ENCODE measurements at places on chromosomes 11 and 22. TPM values are rescaled to one million over a fixed set of nuclear protein-coding genes. Genes with fewer than 3 reads are reported as not detected.
A peak's percentile ranks its signal among the peaks of the same experiment; 100 is the strongest.

- H3K4me3 ChIP-seq, result no peak overlapping the region
- H3K27me3 ChIP-seq, result no peaks in the 10 kb centered on the region
- no peak overlapping the region for H3K27ac ChIP-seq
- DNase-seq, result no peak
- no peaks in the 10 kb centered on the region for H3K36me3 ChIP-seq
- H3K4me1 ChIP-seq, result peaks cover 8% of the 10 kb centered on the region
Measured at GRCh38 chr11:790721-791564, 1.1 kb upstream of the CEND1 start.

- no peak overlapping the region for H3K4me3 ChIP-seq
- no peak overlapping the region for H3K27ac ChIP-seq
- H3K27me3 ChIP-seq, result no peaks in the 10 kb centered on the region
- no peaks in the 10 kb centered on the region for H3K36me3 ChIP-seq
Measured at GRCh38 chr22:43990044-43990443, 34.1 kb upstream of the PARVB start.

DNA sequence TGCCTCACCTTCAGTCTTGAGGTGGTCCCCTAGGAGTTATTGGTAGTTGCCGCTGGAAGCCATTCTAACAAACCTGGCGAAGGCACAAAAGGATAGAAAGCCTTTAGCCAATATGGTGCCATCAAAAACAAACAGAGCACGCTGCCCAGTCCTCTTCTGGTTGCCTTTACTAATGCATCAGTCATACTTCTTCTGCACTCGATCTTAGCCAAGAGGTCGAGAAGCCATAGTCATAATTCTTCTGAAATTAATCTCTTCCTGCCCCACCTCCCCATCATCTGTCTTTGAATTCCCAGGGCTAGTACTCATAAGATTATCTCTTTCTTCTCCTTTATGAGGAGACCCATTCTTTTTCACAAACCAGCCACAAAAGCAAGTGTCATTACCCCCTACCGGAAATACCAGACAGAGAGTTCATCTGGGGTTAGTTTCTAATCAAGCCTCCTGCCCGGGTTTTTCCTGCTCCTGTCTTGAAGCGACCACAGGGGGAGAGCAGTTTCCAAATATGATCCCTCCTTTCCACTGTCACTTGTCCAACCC, 21.4 kb upstream of the EHF start:
- H3K4me1 ChIP-seq, result no peaks in the 10 kb centered on the region
- H3K4me3 ChIP-seq, result no peak overlapping the region

- H3K27me3 ChIP-seq, result no peaks in the 10 kb centered on the region
- H3K4me3 ChIP-seq, result no peak overlapping the region
- DNase-seq, result no peak
Measured at GRCh38 chr11:78351979-78352841, 65.4 kb downstream of the GAB2 start.

DNA sequence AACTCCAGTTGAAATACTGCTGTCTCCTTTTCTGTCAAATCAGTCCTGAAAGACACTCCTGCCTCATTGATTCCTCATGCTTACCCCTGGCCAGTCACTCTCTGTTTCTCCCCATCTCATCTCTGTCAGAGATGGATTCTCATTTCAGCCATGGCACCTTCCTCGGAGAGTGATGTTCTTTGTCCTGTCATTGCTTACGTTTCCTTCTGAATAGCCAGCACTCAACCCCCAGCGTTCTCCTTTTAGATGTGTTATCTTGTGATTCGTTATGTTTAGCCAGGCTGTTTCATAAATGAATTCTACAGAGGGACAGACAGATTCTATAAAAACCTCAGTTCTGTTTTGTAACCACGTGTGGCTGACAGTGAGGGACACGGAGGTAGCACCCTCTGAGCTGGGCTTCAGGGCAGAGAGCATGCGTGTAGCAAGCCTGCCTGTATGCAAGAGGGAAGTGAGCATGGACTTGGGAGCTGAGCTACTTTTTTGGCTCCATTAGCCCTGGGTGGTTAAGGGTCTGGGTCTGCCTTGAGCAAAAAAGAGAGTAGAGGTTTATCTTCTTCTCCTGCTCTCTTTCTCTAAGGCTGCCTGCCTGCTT, 354.6 kb downstream of the DDX10 start:
- H3K4me3 ChIP-seq, result no peak overlapping the region
- no peaks in the 10 kb centered on the region for H3K36me3 ChIP-seq
- H3K4me1 ChIP-seq, result no peaks in the 10 kb centered on the region

DNA sequence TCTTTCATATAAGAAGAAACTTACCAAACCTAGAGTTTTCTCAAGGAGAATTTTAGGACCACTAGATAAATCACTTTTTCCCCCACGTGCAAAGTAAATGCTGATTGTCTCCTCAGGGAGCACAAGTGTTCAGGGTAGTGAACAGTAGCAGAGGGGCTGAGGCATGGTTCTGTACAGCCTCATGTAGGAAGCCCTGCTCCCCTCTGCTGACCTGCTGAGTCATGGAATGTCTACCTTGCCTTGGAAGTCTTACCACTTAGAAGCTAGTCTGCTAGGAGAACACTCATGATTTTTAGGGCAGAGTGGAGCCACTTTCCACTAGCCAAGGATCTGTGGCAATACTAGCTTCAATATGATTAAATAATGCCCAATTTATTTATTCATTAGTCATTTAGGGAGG, 2120.6 kb upstream of the RAG2 start:
- H3K4me3 ChIP-seq, result no peak overlapping the region
- H3K36me3 ChIP-seq, result no peaks in the 10 kb centered on the region

GRCh38 chr22:36986242-36986821, 32.9 kb downstream of the TST start:
- H3K27ac ChIP-seq, result no peak overlapping the region
- no peak for DNase-seq
- H3K36me3 ChIP-seq, result no peaks in the 10 kb centered on the region
- no peak overlapping the region for H3K4me3 ChIP-seq
- no peaks in the 10 kb centered on the region for H3K4me1 ChIP-seq

- H3K4me1 ChIP-seq, result no peaks in the 10 kb centered on the region
- no peak overlapping the region for H3K27ac ChIP-seq
- H3K27me3 ChIP-seq, result no peaks in the 10 kb centered on the region
- no peaks in the 10 kb centered on the region for H3K36me3 ChIP-seq
- DNase-seq, result no peak
Measured at GRCh38 chr11:132639986-132640385, 892.3 kb downstream of the OPCML start.

GRCh38 chr11:92830377-92831155, 138.9 kb upstream of the MTNR1B start:
- H3K36me3 ChIP-seq, result no peaks in the 10 kb centered on the region
- no peak overlapping the region for H3K4me3 ChIP-seq
- no peak overlapping the region for H3K27ac ChIP-seq

DNA sequence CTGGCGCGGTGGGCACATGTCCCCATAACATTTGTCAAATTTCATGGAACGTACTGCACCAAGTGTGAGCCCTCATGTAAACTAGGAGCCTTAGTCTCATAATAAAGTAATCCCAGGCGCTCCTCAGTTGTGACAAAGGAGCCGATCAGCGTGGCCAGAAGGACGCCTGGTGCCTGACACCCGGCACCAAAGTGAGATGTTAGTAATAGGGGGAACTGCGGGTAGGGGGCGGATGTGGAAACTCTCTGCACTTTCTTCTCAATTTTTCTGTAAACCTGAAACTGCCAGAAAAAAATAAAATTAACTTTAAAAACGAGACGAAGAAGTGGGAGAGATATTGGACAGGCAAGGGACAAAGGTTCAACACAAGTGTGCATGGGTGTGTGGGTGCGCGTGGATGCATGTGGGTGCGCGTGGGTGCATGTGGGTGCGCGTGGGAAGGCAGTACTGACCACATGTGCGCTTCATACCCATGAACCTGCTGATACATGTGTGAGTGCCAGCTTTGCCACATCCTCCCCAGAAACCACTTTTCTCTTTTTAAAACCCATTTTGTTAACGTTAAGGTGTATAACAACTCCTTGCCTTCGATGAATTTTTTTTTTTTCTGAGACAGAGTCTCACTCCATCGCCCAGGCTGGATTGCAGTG, 55.4 kb upstream of the LINC01488 start:
- H3K4me1 ChIP-seq, result no peaks in the 10 kb centered on the region
- H3K4me3 ChIP-seq, result no peak overlapping the region
- H3K27ac ChIP-seq, result no peak overlapping the region
- no peaks in the 10 kb centered on the region for H3K27me3 ChIP-seq

GRCh38 chr22:22787786-22788459, 99.7 kb upstream of the IGLL5 start:
- H3K27ac ChIP-seq, result no peak overlapping the region
- no peaks in the 10 kb centered on the region for H3K4me1 ChIP-seq
- no peak overlapping the region for H3K4me3 ChIP-seq
- no peak for DNase-seq

DNA sequence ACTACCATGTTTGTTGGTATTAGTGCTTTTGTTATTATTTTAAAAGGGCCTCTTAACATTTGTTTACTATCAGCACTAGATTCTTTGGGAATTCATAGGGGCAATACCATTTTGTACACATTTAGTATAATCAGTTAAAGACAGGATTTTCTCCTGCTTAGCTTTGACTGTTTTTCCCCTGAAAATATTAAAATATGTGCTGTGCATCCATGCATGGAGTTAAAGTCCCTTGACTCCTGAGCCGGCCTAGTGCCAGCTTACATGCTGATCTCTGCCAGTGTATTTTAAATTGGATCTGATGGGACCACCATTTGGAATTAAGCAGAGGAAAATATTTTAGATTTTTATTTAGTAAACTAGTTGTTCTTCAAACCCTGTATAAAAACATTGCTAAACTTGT, 161.4 kb downstream of the METTL15 start:
- no peaks in the 10 kb centered on the region for H3K27me3 ChIP-seq
- H3K4me3 ChIP-seq, result no peak overlapping the region
- DNase-seq, result no peak
- no peaks in the 10 kb centered on the region for H3K36me3 ChIP-seq
- no peaks in the 10 kb centered on the region for H3K4me1 ChIP-seq

GRCh38 chr11:36594316-36594989, at the start of gene IFTAP:
IFTAP (plus strand) TSS chr11:36594502; CDS start chr11:36610104, 15,602 bp downstream.
- no peaks in the 10 kb centered on the region for H3K4me1 ChIP-seq
- peak within 1 kb of the TSS; percentile 52 for H3K4me3 ChIP-seq
- DNase-seq, result peak; percentile 65

- DNase-seq, result no peak
- no peaks in the 10 kb centered on the region for H3K27me3 ChIP-seq
- H3K27ac ChIP-seq, result no peak overlapping the region
- no peak overlapping the region for H3K4me3 ChIP-seq
- no peaks in the 10 kb centered on the region for H3K36me3 ChIP-seq
Measured at GRCh38 chr11:1782831-1783724, 19.4 kb upstream of the CTSD start.

- H3K27ac ChIP-seq, result no peak overlapping the region
- no peak for DNase-seq
- H3K27me3 ChIP-seq, result no peaks in the 10 kb centered on the region
- peaks cover 7% of the 10 kb centered on the region for H3K4me1 ChIP-seq
Measured at GRCh38 chr11:94787801-94788200, 19.6 kb downstream of the AMOTL1 start.

DNA sequence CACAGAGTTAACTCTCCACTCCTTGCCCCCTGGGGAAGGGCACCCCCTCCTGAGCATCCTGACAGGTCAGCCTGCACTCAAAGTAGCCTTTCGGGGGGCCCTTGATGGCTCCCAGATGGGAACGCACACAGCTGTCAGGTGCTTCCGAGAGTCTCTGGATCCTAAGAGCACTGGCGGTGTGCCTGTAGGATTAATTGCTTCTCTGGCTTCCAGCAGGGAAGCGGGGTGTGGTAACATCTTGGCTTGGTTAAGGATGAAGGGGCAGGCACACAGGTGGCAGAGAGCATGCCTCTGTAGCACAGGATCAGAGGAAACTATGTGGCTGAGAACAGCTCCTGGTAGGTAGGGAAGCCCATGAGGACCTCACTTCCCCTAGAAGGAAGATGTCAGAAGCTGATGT, 199.8 kb downstream of the MIAT start:
- DNase-seq, result no peak
- no peaks in the 10 kb centered on the region for H3K4me1 ChIP-seq
- H3K36me3 ChIP-seq, result no peaks in the 10 kb centered on the region
- no peak overlapping the region for H3K27ac ChIP-seq

- DNase-seq, result no peak
- H3K27ac ChIP-seq, result no peak overlapping the region
- no peaks in the 10 kb centered on the region for H3K36me3 ChIP-seq
Measured at GRCh38 chr22:46486996-46487717, 50.3 kb downstream of the CELSR1 start.

- H3K4me1 ChIP-seq, result no peaks in the 10 kb centered on the region
- no peaks in the 10 kb centered on the region for H3K27me3 ChIP-seq
- no peaks in the 10 kb centered on the region for H3K36me3 ChIP-seq
- no peak for DNase-seq
- H3K27ac ChIP-seq, result no peak overlapping the region
- no peak overlapping the region for H3K4me3 ChIP-seq
Measured at GRCh38 chr11:61273178-61274078, 21.7 kb downstream of the VWCE start.

DNA sequence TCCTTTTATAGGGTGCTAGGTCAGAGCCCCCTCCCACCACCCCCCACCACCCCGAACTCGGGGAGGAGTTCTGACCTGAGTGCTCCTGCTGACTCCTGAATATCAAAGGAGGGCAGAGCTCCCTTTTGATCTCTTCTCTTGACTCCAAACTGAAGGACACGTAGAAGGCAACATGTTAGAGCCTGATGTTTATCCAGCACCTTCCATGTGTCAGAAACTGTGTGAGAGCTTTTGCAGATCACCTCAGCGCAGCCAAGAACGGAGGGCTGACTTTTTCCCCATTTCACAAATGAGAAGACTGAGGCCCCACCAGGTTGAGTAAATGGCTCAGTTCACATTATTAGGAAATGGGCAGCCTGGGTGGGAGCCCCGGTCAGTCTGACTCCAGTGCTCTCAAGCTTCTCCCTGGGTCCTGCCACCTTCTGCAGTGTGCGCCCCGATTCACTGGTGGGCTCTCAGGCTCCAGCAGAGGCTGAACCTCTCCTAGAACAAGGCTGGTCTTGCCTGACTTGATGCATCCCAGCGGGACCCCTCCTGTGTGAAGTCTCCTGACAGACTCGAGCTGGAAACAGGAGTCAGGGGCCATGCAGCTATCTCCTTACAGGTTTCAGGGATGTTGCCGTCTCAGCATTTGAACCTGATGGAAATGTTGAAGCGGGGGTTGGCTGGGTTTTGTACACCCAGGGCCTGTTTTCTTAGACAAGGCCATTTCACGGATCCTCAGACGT, 98.5 kb downstream of the TSPAN18 start:
- H3K4me3 ChIP-seq, result no peak overlapping the region
- no peaks in the 10 kb centered on the region for H3K4me1 ChIP-seq
- no peak overlapping the region for H3K27ac ChIP-seq
- no peaks in the 10 kb centered on the region for H3K27me3 ChIP-seq
- no peak for DNase-seq

- no peaks in the 10 kb centered on the region for H3K4me1 ChIP-seq
- no peaks in the 10 kb centered on the region for H3K36me3 ChIP-seq
- no peak overlapping the region for H3K27ac ChIP-seq
- H3K27me3 ChIP-seq, result no peaks in the 10 kb centered on the region
Measured at GRCh38 chr11:27551127-27551526, 44.6 kb upstream of the LIN7C start.

The TRIM49 gene
- total RNA-seq, result 1.7 TPM

The HBG2 gene
- total RNA-seq, result not detected

The OR2D2 gene
- total RNA-seq, result 1.2 TPM

The STK33 gene
- 2.9 TPM for total RNA-seq

The DRD4 gene
- 0.68 TPM for total RNA-seq

The OR52H1 gene
- total RNA-seq, result not detected

The KDM4E gene
- not detected for total RNA-seq

The MLC1 gene
- total RNA-seq, result 0.68 TPM

The CD248 gene
- total RNA-seq, result 1.9 TPM

The RAPSN gene
- total RNA-seq, result 1.3 TPM

The GRIA4 gene
- total RNA-seq, result not detected

The DEUP1 gene
- 3.2 TPM for total RNA-seq

The IGLL1 gene
- 0.85 TPM for total RNA-seq

The C11orf16 gene
- not detected for total RNA-seq
